ENCODE measurements at places on chromosomes 16 and 17.

DNA sequence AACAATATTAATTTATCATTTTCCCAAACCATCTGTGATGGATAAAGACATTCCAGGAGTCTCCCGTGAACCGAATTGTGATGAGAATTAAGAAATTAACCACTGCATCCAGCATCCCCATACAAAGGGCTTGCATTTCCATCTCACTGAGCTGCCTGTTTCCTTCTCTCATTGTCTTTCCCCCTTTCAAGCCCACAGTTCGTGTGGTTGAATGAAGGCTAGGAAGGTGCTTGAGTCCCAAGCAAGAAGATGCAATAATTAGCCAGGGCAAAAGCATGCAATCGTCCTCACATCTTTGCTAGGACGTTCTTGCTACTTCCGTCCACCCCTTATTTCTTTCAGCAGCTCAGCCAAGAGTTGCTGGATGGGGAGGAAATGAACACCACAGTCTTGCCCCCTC is 146.1 kb downstream of the NTN1 start:
- DNase-seq, result no peak

DNA sequence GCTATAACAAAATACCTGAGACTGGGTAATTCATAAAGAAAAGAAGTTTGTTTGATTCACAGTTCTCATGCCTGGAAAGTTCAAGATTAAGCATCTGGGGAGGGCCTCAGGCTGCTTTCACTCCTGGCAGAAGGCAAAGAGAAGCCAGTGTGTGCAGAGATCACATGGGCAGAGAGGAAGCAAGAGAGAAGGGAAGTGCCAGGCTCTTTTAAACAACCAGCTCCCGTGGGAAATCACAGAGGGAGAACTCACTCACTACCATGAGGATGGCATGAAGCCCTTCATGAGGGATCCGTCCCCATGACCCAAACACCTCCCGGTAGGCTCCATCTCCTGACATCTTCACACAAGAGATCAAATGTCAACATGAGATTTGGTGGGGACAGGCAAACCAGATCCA is 501.6 kb downstream of the MAF start:
- no peak for DNase-seq

- DNase-seq, result no peak
Observed at GRCh38 chr16:67241008-67241900, 6.0 kb downstream of the FHOD1 start.

GRCh38 chr16:76292218-76292617 is 15.0 kb downstream of the CNTNAP4 start:
- DNase-seq, result no peak

- no peak for DNase-seq
Observed at GRCh38 chr17:74449773-74450172, 16.7 kb upstream of the CD300A start.

DNA sequence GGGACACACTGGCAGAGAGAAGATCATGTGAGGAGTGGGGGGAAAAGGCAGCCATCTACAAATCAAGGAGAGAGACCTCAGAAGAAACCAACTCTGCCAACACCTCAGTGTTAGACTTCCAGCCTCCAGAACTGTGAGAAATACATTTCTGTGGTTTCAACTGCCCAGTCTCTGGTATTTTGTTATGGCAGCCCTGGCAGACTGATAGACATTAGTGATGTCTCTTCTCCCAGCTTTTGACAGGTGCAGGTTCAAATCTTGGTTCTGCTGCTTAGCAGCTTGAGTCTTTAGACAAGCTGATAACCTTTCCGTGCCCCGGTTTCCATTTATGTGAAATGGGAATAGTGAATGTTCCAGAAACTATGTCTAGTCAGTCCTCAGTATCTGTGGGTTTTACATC is 199.5 kb downstream of the SNX29 start:
- no peak for DNase-seq

DNA sequence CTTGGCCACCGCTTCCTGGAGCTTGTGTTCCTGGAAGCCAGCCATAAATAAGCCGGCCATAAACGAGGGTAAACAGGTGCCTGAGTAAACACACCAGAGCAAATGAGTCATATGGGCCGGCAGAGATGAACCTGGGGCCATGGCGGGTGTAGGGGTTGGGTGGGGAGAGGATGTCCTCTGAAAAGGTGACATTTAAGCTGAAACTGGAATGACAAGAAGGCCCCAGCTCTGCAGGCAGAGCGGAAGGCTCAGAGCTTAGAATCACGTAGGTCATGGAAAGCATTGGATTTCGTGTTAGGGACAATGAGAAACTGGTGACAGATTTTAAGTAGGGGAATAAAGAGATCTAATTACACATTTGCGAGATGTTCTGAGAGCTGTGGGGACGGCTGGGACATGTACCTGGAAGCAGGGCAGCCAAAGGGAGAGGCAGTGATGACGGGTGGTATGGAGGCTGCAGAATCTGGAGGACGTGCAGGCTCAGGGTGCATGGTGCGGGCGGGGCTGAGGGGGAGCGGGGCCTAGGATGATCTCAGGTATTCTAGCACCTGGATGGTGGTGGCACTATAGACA is 8.1 kb upstream of the DNASE1 start:
- no peak for DNase-seq

GRCh38 chr17:60622961-60623360 is 23.0 kb downstream of the PPM1D start:
- no peak for DNase-seq

DNA sequence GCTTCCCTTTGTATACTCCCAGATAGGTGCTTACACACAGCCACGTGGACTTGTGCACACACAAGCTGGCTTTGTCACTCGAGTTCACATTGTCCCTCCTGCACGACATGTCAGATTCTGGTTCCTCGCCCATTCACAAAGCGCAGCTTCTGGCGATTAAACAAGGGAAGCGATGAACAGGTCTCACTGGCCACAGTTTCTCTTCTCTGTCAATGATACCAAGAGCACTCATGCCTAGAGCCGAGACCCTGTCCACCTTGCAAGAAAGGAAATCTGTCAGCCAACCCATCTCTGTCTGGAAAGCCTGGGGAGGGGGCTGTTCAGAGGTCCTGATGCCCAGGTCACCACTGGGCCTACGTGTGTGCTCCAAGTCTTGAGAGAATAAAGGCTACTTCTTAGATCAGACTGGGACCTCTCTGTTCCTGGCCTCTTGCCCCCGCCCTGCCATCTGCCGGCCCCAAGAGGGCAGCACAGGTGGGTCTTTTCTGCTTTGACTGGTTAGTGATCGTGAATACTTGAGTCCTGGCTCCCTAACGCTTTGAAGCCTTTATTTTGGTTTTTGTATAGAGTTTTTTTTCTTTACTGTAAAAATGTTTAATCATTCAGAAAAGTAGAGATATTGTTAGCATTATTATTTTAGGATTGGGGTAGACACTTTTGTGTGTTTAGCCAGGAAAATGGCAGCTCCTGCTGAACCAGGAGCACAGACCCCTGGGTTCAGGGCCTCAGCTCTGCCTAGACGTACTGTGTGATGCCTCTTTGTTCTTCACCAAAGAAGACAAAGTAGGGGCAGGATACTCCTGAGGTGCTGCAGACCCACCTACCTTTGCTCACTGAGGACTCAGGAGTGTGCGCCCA is 104.7 kb downstream of the MRM1 start:
- DNase-seq, result peak; percentile 54

DNA sequence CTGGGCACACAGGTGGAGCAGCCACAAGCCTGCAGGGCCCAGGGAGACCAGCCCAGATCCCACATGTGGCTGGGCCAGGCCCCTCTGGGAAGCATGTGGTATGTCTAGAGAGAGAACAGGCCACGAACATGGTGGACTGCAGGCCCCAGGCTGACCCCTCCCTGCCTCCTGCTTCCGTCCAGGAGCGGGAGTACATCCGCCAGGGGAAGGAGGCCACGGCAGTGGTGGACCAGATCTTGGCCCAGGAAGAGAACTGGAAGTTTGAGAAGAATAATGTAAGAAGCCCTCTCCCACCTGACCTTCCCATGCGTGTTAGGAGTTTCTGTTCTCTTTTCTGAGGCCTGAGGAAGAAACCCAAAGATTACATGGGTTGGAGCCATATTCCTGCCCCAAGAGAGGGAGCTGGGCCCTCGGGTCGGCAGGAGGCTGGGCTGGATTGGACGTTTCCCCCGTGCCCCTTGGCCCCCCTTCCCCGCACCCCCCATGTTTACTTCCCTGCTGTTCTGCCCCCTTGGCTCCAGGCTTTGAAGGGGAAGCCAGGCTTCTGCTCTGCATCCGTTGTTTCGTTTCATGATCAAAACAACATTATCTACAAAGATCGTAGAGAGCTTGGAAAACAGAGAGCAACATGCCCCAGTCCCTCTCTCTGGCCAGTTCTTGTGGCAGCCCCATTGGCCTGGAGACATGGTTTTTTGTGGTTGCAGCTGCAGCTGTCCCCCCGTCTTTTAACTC is 5.7 kb upstream of the TCAP start:
- DNase-seq, result no peak

GRCh38 chr16:66353055-66353454 is 13.4 kb upstream of the CDH5 start:
- DNase-seq, result no peak

DNA sequence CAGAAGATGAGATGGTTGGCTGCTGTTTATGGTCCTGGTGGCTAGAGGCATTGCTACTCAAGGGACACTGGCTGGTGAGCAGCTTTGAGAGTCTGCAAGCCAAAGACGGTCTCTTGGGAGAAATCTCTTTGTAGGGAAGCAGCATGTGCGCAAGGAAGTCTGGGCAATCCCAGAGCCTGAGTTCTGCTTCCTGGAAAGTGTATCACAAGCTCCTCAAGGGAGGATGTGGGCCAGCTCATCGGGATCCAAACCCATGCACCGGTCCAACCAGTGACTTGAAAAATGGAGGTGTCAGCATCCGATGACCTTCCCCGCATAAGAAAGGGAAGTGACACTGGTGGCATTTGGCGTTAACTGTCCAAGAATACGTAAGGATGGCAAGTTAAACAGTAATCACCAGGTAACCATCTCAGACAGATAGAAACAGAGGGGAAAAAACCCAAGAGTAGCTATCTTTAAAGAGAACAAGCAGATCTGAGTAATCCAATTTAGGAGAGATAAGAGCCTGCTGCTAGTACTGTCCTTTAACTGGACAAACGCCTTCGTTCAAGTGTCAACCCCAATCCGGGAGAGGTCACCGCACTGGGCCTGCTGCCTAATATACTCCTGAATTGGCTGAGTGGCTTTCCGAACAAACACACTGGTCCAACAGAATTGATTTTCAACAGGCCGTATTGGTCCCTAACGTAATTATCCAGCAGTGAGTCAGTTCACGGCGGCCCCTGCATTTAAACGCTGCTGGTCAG is 303.0 kb upstream of the ZFHX3 start:
- DNase-seq, result no peak

- DNase-seq, result no peak
Observed at GRCh38 chr17:55742272-55743102, 8.4 kb upstream of the PCTP start.

- DNase-seq, result no peak
Observed at GRCh38 chr16:87310610-87311009, 6.6 kb downstream of the C16orf95 start.

- peak; percentile 65 for DNase-seq
Observed at GRCh38 chr16:4365014-4365406, 6.6 kb upstream of the VASN start.

GRCh38 chr16:67594956-67595355 is 32.6 kb downstream of the CTCF start:
- no peak for DNase-seq

- no peak for DNase-seq
Observed at GRCh38 chr16:5069854-5070253, 1.8 kb upstream of the ALG1 start.

DNA sequence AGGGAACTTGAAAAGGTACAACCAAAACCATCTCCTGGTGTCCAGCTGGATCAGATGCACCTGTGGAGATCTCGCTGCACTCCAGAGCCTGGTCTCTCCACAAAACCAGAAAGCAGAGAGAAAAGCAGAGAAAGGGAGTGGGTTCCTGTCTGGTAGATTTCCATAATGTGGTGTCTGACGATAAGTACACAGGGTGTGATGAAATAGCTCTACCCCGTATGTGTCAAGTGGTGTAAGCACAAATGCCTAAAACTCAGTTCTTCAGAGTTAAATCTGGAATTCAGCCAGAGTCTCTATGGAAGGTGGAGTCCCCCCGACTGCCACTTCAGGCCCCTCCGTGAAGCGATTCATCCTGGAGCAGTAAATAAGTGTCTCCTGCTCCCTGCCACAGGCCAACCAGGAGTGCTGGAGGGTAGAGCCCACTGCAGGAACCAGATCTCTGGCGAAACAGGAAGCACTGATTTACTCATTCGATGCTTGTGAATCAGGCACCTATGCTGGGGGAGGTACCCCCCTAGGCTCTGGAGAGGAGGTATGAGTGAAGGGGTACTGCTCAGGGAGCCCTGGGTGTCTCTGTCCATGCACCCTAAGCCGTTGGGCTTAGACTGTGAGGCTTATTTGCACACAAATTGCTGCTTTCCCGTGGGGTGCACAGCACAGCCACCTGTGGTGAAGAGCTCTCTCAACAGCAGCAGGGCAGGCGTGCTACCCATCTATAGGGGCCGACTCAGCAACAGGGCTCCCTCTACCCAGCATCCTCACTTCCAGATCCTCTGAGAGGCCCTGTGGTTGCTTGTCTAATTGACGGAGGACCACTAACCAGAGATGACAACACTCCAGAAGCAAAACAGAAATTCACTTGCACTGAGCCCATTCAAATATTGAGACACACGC is 97.1 kb upstream of the MYOCD start:
- DNase-seq, result no peak

GRCh38 chr16:70454222-70455034 is at the start of gene FCSK:
Gene FCSK, plus strand, starts transcription at chr16:70454595. Its CDS starts 8,596 bp downstream, at chr16:70463191.
- DNase-seq, result peak; percentile 74

- DNase-seq, result no peak
Observed at GRCh38 chr17:67353929-67354574, 12.3 kb downstream of the PSMD12 start.

GRCh38 chr17:50064253-50065001 is 8.5 kb downstream of the ITGA3 start:
- DNase-seq, result no peak

DNA sequence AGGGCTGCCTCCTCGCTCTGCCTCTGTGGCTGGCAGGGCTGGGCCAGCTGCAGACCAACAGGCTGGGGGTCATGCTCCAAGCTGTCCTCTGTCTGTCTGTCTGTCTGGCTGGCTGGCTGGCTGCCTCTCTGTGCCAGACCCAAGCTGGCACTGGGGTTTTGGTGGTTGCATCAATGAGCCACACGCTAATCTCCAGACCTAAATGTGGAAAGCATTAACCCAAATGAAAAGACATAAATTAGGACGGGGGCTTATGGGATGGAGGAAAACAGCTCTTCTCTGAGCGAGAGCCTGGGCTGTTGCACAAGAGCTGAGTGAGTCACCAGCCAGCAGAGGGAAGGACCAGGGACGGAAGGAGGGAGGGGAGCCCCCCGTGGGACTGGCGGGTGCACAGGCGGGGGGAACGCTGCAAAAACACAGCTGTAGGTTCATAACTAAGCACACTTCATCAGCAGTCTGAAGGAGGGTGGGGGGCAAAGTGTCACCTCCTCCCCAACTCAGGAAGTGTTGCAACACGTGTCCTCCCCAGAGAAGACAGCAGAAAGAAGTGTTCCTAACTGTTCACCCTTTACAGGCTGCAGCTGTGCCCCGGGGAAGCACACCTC is 83.4 kb downstream of the GAS7 start:
- DNase-seq, result peak; percentile 91

DNA sequence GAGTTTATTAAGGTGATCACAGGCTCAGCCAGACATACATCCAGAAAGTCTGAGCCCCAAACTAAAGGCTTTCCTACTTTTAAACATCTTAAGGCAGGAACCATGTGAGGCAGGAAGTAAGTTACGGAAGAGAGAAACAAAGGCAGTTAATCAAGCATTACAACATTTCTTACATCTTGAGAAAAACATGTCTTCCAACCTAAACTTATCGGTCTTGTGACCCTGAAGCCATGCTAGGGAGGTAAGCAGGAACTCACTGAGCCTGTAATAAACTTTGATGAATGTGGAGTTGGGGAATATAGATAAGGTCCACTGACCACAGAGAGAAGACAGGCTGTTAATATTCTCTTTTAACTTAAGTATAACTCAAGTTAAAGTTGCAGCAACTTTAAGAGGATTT is 3.5 kb upstream of the ACSM3 start:
- DNase-seq, result no peak
